ENCODE measurements at places on chromosomes 2 and 18. TPM values are rescaled to one million over a fixed set of nuclear protein-coding genes. Genes with fewer than 3 reads are reported as not detected.

DNA sequence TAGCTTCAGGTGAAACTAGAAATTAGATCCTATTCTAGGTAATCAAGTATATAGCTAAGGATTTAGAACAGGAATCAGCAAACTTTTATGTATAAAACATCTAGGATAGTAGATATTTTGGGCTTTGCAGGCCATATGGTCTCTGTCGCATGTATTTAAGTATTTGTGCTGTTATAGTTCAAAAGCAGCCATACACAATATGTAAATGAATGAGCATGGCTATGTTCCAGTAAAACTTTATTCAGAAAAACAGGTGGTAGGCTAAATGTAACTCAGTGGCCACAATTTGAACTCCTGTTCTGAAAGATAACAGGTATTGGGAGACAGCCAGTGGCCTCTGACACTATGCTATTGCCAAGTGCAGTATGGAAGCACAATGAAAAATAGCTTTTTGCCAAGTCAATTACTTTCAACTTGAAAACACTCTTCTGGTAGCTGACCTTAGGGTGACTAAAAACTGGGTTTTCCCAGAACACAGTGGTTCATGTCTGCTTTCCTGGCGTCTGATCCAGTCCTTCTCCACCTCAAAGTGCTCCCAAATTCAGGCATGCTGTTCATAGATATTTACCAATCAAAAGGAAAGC lies 304.7 kb upstream of the SYT4 start:
- no peak overlapping the region for H3K27ac ChIP-seq
- no peaks in the 10 kb centered on the region for H3K4me1 ChIP-seq
- H3K4me3 ChIP-seq, result no peak overlapping the region
- DNase-seq, result no peak
- no peaks in the 10 kb centered on the region for H3K27me3 ChIP-seq

GRCh38 chr2:157182834-157183396 lies 74.6 kb upstream of the GALNT5 start:
- H3K4me1 ChIP-seq, result peaks cover 15% of the 10 kb centered on the region
- DNase-seq, result no peak
- H3K36me3 ChIP-seq, result no peaks in the 10 kb centered on the region

DNA sequence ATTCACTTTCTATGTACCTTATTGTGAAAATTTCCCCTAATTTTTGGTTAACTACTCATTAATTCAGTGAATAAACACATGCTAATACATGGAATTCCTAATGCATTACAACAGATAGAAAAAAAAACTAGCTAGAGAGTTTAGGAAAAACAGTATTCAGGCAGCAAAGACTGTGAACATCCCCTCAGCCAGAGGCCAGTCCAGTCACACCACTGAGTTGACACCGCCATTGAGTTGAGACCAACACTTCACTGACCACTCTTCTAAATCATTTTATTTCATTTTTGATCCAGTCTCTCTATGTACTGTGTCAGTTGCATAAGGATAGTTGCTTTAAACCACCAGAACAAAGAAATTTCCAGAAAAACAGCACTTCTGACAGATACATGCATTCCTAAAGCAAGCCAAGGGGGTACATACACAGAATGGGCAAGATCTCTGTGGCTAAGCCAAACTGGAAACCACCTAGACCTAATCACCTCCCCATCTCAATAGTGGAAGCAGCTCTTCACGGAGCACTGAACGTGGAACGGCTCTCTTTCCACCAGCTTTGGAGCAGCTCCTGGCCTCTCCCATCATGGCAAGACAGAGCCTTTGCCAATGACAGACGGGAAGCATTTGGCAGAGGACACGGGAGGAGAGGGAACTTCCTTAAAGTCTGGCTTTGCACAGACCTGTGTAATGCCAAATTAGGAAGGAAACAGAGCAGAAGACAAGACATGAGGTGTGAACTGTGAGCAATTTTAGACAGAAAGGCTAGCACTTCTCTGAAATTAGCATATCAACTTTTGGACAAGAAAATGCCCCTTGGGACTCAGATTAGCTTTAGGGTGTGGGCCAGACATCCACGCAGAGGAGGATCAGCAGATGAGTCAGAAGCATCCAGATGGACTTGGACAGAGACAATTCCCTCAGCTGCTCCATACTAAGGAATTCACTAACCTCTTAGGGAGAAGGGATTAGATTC lies 36.4 kb downstream of the CACNB4 start:
- peak overlapping the region; percentile 20 for H3K27ac ChIP-seq
- peaks cover 21% of the 10 kb centered on the region for H3K4me1 ChIP-seq
- no peaks in the 10 kb centered on the region for H3K27me3 ChIP-seq
- no peaks in the 10 kb centered on the region for H3K36me3 ChIP-seq
- DNase-seq, result no peak
- H3K4me3 ChIP-seq, result no peak overlapping the region

DNA sequence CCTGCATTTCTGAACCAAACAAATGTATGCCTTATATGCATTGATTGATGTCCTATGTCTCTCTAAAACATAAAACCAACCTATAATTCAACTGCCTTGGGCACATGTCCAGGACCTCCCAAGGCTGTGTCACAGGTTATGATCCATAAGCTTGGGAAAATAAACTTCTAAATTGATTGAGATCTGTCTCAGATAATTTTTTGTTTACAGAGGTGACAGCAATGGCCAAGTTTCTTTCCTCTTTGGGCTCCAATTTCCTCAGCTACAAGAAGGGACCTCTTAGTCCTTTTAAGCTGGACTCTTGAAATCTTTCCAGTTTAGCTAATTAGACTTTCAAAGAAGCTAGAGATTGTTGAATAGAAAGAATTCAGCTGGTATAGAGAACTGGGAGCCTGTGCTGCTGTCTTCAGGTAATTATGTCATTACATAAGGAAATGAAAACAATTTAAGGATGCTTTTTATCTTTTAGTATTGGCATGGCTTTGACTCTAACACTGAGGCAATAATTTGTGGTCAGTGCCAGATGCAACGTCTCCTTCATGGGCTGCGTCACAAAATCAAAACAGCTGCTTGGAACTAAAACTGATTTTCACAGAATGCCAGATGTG lies 412.1 kb upstream of the TRIB2 start:
- H3K27ac ChIP-seq, result no peak overlapping the region
- no peak overlapping the region for H3K4me3 ChIP-seq
- DNase-seq, result no peak

DNA sequence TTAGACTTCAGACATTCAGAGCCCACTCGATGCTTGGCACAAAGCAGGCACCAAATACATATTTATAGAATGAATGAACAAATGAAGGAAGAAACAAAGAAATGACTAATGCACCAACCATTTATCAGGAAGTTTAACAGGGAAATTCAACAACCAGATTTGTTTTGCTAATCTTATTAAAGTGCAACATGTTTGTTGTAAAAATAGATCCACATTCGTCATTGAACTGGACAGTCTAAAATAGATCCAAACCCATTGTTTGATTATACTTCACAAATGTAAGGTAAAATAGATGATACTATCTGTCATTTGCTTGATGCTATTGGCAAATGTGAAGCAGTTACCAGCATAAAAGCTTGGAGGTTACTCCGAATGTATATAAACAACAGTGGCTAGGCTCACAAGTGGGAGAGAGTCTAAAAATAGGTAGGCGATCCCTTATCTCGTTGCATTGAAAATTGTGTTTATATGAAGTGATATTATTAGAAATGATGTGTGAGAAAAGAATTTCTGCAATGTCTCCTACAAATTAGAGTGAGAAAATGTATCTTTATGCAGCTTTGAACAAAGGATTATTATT lies 246.2 kb downstream of the NEDD4L start:
- no peak overlapping the region for H3K27ac ChIP-seq
- no peaks in the 10 kb centered on the region for H3K36me3 ChIP-seq
- H3K4me1 ChIP-seq, result peaks cover 41% of the 10 kb centered on the region
- no peak for DNase-seq
- H3K4me3 ChIP-seq, result no peak overlapping the region
- H3K27me3 ChIP-seq, result no peaks in the 10 kb centered on the region

DNA sequence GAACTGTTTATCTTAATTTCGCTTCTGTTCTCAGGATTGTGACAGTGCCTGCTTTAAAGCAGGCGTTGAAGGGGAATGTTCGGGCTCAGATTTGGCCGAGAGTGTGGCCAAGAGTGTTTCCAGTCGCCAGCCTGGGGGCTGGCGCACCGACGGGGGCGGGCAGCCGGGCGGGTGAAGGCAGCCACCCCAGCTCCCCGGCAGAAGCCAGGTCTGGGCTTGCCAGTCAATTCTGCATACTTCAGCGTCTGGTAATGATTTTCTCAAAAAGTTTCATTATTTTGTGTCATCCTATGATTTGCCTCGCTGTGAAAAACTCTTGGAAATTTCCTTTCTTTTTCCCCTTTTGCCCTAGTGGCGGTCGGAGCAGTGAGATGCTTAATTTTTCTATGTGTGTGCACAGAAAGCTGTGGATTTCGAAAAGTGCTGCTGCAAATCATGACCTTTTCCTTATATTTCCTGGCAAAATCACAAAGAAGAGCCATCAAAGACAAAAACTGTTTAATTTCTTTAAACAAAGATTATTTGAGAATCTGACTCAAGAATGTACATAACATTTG lies 856 bp downstream of the FAM228A start:
- no peaks in the 10 kb centered on the region for H3K36me3 ChIP-seq
- no peak overlapping the region for H3K27ac ChIP-seq
- DNase-seq, result no peak
- H3K4me1 ChIP-seq, result no peaks in the 10 kb centered on the region

The CXCR1 gene
- total RNA-seq, result 10.4 TPM

- no peak overlapping the region for H3K4me3 ChIP-seq
- no peaks in the 10 kb centered on the region for H3K27me3 ChIP-seq
- no peaks in the 10 kb centered on the region for H3K4me1 ChIP-seq
Observed at GRCh38 chr18:75173125-75173432, 35.9 kb downstream of the PTGR3 start.

- no peaks in the 10 kb centered on the region for H3K36me3 ChIP-seq
- H3K4me1 ChIP-seq, result peaks cover 8% of the 10 kb centered on the region
- no peak overlapping the region for H3K4me3 ChIP-seq
Observed at GRCh38 chr18:62621546-62621945, 93.8 kb upstream of the PHLPP1 start.

The GCG gene
- not detected for total RNA-seq

The STON1 gene
- total RNA-seq, result 33.4 TPM

GRCh38 chr2:62465741-62466502 lies 40.1 kb downstream of the TMEM17 start:
- no peaks in the 10 kb centered on the region for H3K36me3 ChIP-seq
- H3K4me3 ChIP-seq, result no peak overlapping the region
- no peaks in the 10 kb centered on the region for H3K27me3 ChIP-seq
- H3K27ac ChIP-seq, result no peak overlapping the region
- H3K4me1 ChIP-seq, result peaks cover 17% of the 10 kb centered on the region

The D2HGDH gene
- 29.4 TPM for total RNA-seq

The CFAP53 gene
- total RNA-seq, result 3.7 TPM

- H3K27me3 ChIP-seq, result no peaks in the 10 kb centered on the region
- H3K27ac ChIP-seq, result no peak overlapping the region
- no peaks in the 10 kb centered on the region for H3K36me3 ChIP-seq
- H3K4me1 ChIP-seq, result peaks cover 14% of the 10 kb centered on the region
- H3K4me3 ChIP-seq, result no peak overlapping the region
- DNase-seq, result no peak
Observed at GRCh38 chr18:35060122-35060815, 19.1 kb downstream of the MAPRE2 start.

The OR6B2 gene
- not detected for total RNA-seq

DNA sequence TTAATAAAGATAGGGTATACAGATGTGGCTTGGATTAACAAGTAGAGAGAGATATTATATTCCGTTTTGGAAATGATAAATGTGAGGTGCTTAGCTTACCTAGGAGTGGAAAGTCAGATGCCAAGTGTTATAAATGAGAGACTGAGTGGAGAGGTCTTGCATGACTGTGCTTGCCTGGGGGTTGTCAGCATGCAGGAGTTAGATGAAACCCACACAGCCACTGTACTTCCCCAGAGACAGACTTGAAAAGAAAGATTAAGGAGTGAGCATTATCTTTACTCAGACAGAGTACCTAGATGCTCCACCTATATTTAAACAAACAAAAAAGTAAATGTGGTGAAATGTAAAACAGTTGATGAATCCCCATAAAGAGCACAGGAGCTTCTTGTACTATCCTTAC lies 482.7 kb downstream of the RIT2 start:
- no peak overlapping the region for H3K4me3 ChIP-seq
- no peaks in the 10 kb centered on the region for H3K36me3 ChIP-seq
- no peaks in the 10 kb centered on the region for H3K4me1 ChIP-seq
- H3K27me3 ChIP-seq, result no peaks in the 10 kb centered on the region
- H3K27ac ChIP-seq, result no peak overlapping the region

The SRD5A2 gene
- 1.2 TPM for total RNA-seq

- no peak for DNase-seq
- peaks cover 31% of the 10 kb centered on the region for H3K4me1 ChIP-seq
- no peaks in the 10 kb centered on the region for H3K27me3 ChIP-seq
- no peak overlapping the region for H3K4me3 ChIP-seq
- no peaks in the 10 kb centered on the region for H3K36me3 ChIP-seq
- no peak overlapping the region for H3K27ac ChIP-seq
Observed at GRCh38 chr18:67520351-67520921, 3.9 kb upstream of the DSEL start.

DNA sequence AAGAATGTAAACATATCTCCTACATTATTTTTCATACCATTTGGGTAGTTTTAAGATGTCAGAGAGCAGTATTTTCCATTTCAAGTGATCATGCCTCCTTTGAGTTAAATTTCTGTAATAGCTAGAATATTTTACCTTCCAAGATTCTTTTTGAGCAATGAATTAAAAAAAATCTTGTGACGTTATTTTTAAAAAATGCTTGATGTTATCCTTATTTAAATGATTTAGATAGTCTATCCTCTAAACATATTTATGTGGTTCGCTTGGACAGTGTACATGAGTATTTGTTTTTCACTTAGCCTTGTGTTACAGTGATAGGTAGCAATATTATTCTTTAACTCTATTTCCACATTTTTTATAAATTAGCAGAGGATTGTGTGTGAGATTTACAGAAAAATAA lies 639.2 kb upstream of the CDH2 start:
- H3K27ac ChIP-seq, result no peak overlapping the region
- no peak for DNase-seq
- no peaks in the 10 kb centered on the region for H3K4me1 ChIP-seq
- H3K4me3 ChIP-seq, result no peak overlapping the region

GRCh38 chr2:227503433-227504406 lies 31.8 kb downstream of the AGFG1 start:
- H3K27me3 ChIP-seq, result no peaks in the 10 kb centered on the region
- H3K36me3 ChIP-seq, result no peaks in the 10 kb centered on the region

DNA sequence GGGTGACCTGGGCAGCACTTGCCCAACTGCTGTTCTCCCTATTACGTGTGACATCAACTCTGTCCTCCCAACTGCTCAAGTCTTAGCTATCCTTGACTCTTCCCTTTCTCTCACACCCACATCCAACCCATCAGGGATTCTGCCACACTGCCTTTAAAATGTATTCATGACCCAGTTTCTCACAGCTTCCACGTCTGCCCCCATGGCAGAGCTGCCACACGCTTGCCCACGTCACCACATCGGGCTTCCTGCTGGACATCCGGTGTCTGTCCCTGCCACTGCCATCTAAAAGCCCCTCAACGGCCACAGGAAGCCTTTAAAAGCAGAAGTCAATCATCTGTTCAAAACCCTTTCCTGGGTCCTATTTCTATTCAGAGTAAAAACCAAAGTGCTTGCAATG lies 233.1 kb upstream of the POU3F3 start:
- no peak overlapping the region for H3K4me3 ChIP-seq
- H3K36me3 ChIP-seq, result no peaks in the 10 kb centered on the region
- no peak for DNase-seq
- H3K27ac ChIP-seq, result no peak overlapping the region
- no peaks in the 10 kb centered on the region for H3K27me3 ChIP-seq

All from lower lobe of right lung (tissue), 2 donors.